CD4-positive, alpha-beta T cell (primary cell): ENCODE measurements at places on chromosomes 2 and 18. TPM values are rescaled to one million over a fixed set of nuclear protein-coding genes. Genes with fewer than 3 reads are reported as not detected.

FBXO11 gene
- total RNA-seq, result 126 TPM

PDCL3 gene
- total RNA-seq, result 31.7 TPM

FMNL2 gene
- 0.30 TPM for total RNA-seq

MYCN gene
- total RNA-seq, result not detected

CHRNG gene
- total RNA-seq, result not detected

SPDYA gene
- 12.7 TPM for total RNA-seq

AGXT gene
- not detected for total RNA-seq

PGAP1 gene
- 10.3 TPM for total RNA-seq

NT5C1B gene
- total RNA-seq, result not detected

GRCh38 chr2:215324811-215325210 is 13.0 kb downstream of the ATIC start:
- DNase-seq, result no peak

- DNase-seq, result no peak
These were observed 150.6 kb downstream of the MYCN start for GRCh38 chr2:16090650-16091575.

DNA sequence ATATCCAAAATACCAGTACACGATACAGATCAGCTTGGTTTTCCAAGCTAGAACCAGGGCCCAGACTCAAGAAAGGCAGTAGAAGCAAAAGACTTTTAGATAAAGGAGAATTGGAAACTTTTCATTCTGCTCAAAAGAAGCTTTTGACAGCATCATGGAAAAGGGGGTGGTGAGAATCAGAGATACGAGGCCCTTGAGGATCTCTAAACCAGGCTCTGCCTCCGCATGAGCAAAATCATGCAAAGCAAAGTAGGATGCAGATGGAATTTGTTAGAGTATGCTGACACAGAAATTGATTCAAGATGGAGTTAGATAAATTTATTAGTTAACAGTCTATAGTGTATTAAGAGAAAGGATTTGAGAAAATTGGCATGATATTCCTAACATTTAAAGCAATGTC is 39.8 kb downstream of the FAM98A start:
- DNase-seq, result no peak

GRCh38 chr2:18630101-18630500 is 40.7 kb upstream of the NT5C1B start:
- no peak for DNase-seq

DNA sequence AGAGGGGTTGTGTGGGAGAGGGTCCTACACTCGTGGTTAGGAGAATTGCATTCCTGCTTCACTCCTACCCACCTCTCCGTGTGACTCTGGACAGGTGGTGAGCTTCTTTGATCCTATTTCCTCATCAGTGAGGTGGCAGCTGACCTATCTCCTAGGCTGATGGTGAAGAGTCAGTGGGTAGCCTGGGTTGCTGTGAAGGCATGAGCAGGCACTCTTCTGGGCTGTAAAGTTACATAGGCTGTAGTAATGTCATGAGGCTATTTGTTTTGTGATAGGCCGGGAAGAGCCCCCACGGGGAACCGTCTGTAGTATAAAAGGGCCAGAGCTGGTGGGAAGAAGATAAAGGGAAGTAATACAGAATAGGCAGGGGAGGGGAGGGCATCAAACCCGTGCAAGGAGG is 83.8 kb downstream of the TMEM247 start:
- no peak for DNase-seq

DNA sequence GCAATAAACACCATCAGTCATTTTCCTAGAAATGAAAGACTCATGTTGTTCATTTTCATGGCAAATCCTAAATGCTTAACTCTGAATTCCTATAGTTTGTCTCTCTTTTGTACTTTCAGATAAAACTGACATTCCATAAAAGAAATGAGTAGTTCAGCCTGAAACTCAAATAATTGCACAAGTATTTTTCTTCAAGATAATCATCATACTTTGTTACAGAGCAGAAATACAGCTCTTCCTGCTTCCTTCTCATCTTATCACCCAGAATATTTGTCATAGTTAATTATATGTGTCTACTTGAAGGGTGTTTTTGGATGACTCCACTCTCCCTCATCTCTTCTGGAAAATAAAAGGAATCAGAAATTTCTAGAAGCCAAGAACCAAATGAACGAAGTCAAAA is 141.1 kb downstream of the HNMT start:
- no peak for DNase-seq

- DNase-seq, result no peak
These were observed 86.9 kb downstream of the LRRC30 start for GRCh38 chr18:7317804-7318231.

DNA sequence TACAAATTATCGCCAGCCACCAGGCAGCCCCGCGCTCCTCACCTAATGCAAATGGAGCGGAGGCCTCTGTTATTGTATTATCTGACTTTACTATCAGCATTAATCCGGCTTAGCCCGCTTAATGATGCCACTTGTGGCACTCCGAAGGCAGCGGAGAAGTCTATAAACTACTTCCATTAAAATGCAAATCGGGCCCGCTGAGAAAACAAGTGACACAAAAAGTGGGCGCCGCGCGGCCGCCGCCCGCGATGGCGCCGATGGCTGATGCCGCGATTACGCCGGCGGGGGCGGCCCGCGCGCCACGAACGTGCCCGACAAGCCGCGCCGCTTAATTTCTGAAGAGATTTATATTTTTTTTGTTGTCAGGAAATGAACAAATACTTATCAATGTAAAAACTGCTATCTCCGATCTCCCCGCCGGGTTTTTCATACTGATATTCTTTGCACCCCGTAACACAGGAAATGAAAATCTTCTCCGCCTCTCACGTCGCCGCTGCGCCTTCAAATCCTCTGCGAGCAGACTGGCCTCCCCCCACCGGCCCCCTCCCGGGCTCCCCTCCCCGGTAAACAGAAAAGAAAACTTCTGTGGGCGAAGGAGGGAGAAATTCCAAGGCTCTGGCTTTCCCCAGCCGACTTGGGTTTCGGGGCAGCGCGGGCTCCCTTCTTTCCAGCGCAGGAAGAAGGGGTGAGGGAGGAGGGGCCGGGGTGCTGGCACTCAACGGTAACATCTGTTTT is 221.8 kb downstream of the INSIG2 start:
- DNase-seq, result peak; percentile 46

- no peak for DNase-seq
These were observed 32.9 kb upstream of the GCG start for GRCh38 chr2:162184821-162185450.

GRCh38 chr2:4427083-4427482 is 723.7 kb downstream of the DCDC2C start:
- no peak for DNase-seq

DNA sequence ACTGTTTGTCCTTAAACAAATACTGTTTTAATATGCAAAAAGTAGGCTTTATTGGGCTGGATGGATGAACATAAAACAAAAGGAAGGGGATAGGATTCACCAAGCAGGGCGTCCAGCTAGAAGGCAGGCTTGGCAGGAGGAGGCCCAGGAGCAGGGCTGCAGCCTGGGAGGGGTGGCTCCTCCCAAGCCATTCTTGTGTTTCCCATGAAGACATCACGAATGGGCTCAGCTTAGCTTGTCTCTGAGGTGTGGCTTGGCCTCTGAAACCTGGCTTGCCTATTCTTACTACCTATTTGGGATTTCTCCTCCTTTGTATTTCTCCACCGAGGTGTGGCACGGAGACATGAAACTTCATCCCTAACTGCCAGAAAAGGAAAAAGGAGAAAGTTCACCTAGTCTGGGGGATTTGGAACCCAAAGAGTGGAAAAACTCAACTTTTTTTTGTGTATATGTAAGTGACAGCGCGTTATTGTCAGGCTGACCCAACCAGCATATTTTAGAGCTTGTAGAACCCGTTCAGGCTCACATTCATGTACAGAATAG is 481.9 kb upstream of the SPRED2 start:
- no peak for DNase-seq

DNA sequence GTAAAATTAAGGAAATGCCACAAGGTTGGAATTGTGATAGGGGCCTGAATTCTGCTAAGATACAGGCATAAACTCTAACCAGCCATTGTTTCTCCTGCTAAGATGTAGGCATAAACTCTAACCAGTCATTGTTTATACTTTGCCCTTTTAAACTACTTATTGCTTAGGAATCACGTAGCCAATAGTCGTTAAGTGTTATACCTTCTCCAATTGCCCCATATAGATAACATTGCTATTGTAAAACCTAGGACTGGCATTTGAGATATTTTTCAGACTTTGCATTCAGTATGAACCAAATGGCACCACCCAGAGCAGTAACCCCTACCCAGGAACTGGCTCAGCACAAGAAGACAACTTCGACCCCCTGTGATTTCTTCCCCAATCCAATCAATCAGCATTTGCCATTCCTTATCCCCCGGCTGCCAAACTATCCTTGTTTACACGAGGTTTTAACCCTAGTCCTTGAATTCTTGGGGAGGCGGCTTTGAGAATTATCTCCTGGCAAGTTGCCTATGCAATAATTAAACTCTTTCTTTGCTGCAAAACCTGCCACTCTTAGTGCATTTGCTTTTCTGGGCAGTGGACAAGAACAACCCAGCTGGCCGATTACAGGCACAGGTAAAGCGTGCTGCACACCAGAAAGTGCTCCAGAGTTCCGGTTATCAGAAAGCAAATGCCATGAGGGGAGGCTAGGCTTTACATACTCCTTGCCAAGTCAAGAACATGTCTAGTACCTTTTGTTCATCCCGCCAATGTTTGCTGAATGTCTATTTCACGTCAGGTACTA is 167.6 kb downstream of the LAMA1 start:
- DNase-seq, result no peak

DNA sequence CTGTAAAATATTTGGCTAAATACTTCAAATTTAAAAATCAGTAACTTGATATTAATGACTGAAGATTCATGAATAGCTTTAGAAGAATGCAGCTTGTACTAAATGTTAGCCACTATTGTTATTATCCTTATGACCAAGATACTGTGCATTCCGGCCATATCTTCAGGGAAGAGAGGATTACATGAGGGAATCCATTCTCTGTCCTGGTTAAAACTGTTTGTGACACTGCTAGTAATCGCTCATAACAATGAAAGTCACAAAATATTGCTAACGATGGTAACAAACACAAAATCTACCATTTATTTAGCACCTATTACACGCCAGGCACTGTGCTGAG is 217.7 kb downstream of the PRKCE start:
- DNase-seq, result no peak

- DNase-seq, result no peak
These were observed 10.0 kb downstream of the ZAP70 start for GRCh38 chr2:97723156-97724072.

DNA sequence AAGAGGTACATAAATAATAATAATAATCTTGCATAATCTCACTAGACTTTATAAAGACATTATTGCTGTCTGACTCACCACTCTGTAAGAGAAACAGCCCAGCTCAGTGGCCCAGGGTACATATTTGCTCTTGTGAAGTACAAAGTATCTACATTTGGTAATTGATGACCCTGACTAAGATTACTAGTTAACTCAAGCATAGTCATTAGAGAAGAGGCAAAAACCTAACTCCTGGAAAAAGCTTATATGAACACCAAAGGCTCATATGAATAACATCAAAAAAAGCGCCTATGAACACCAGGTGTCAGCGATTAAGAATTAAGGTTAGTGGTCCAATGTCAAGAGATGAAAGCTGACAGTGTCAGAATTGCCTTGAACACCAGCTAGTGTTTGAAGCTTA is 38.4 kb downstream of the RAD51AP2 start:
- no peak for DNase-seq

DNA sequence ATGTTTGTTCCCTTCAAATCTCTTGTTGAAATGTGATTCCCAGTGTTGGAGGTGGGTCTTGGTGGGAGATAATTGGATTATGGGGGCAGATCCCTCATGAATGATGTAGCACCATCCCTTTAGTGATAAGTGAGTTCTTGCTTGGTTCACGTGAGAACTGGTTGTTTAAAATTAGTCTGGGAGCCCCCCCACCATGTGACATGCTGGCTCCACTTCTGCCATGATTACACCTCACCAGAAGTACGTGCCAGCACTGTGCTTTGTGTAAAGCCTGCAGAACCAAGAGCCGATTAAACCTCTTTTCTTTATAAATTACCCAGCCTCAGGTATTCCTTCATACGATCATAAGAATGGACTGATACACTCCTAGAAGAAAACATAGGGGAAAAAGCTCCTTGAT is 10.1 kb downstream of the ABI2 start:
- no peak for DNase-seq
